COLO829 (cell line): ENCODE measurements at places on chromosomes 3 and 15.

DNA sequence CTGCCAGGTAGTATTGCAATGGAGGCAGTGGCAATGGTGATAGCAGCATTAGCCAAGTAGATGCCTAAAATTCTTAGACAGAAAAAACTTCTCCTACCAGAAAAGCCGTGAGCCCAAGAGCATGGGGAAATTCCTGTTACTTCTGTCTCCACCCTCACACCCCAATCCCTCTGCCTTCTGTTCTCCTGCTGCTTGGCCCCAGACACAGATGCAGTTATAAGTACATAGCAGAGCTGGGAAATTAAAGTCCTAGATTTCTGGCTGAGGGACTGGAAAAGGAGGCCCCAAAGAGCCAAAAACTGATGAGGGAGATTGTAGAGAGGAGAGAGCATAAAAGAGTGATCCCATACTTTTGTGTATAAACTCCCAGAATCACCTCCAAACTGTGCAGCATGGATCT, 166.9 kb downstream of the SMAD6 start:
- no peak for DNase-seq

GRCh38 chr3:51937611-51938450, 3.9 kb downstream of the RRP9 start:
- no peak for DNase-seq

DNA sequence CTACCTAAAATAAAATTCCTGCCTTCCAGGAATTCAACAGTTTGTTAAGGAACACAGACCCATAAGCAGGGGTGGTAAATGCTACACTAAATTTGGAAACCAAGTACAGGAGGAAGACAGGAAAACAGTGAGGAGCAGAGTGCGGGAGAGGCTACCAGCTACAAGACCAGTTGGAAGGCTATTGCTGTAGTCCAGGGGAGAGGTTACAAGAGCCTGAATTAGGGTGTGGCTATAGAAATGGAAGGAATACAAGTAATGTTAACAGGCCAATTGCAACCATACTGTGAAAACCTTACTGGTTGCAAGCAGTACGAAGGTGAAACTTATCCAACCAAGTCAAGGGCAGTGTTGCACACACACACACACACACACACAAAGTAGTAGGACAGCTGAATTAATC, 880 bp upstream of the ARMC8 start:
- DNase-seq = no peak

DNA sequence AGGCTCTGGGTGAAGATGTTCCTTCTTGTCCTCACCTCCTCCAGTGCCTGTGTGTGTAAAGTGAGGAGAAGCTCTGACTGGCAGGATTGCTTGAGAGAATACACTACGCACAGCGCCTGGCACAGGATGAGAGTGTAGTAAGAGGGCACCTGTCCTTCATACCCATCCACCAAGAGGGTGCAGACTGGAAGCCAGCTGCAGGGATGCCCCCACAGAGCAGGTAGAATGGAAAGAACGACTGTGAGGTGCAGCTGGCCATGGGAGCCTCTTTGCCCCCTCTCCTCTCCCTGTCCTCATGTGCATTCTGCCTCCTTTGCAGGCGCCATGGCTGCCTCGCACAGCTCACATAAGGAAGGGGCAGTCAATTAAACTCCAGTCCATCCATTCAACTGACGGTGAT, 12.3 kb downstream of the FBXL22 start:
- DNase-seq = no peak

DNA sequence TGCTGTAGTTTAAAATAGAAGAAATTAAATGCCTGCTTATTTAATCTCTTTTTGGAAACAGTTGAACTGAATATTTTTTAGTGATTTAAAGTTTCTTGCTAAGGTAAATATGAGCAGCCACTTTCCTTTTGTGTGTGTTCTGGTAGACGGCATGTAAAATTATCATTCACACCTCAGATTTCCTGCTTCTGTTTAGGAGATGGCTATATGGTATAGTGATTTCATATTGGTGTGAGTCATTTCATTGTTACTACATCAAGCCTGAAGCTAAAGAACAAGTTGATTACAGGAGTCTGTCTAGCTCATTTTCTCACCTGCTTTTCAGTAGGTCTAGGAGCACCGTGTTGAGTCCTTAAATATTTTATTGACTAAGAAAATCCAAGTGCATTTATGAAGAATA, 2.2 kb downstream of the LRCH3 start:
- DNase-seq = no peak

GRCh38 chr3:184183679-184184078, 2.3 kb upstream of the ABCF3 start:
- DNase-seq = no peak

- DNase-seq = no peak
Observed at GRCh38 chr3:168266335-168266734, 170.6 kb upstream of the GOLIM4 start.

- no peak for DNase-seq
Observed at GRCh38 chr3:191721990-191722389, 261.0 kb downstream of the PYDC2 start.

DNA sequence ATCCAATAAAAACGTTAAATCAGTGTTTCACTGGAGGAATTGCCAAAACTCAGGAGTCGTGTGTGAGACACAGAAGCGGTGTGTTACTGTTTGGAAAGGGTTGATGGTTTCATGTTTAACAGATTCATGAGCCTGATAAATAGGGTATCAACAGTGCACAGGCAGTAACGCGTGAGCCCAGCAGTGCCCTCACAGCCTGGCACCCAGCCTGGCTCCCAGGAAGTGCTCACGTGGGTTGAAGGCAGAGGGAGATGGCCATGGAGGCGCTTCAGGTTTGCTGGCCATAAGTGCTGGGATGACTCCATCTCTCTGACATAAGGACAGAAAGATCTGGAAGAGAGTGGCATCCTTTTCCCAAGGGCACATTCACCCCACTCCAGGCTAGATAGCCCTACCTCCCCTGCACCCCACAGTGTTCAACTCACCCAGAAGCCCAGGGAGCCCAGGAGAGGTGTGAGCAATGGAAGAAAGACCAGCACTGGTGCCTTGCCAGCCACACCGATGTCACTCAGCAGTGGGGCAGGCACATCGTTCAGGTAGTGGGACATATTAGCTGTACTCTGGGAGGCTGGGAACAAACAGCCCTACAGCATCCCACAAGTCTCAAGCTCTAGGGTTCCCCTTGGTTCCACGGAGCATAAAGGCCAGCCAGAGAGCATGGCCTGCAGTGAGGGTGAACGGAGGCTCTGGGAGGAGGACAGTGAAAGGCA, 164.3 kb downstream of the LRRK1 start:
- DNase-seq = no peak

DNA sequence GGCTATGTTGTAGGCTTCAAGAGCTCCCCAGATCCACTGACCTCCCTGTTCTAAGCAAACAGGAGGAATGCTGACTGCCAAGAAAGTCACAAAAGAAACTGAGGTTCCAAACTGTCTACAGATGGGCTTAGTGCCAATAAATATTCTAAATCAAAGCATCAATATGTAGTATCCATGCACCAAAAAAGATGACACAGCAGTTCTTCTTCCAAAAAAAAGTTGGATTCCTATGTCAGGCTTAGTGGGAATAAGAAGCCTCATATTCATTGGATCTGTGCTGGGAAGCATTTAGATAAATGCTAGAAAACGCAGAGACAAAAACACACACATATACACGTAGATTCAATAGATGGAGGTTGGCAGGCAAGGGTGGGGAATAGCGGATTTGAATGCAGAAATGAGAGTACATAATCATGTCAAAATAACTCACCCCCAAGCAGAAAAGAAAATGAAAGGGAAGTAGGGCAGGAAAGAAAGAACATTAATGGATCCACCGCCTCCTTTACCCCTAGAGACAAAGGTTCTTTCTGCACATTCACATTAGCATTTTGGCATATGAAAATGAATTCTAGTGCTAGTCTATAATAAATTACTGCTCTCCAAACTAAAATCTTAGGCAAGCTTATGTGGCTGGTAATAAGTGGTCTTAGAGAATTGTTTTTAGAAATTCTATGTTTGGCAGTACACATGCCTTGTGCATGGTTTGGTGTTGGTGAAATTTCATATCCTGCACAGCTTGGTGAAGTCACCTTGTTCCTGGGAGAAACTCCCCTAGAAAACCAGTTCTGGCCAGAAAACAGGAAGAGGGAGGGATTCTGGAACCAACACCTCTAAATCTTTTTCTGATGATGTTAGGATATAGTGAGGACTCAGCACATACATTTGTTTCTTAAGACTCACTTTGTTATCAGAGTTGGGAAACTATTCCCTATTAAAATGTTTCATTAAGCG, 283.4 kb downstream of the LSAMP start:
- DNase-seq = no peak

- DNase-seq = no peak
Observed at GRCh38 chr15:57216288-57216687, 160.0 kb upstream of the CGNL1 start.

GRCh38 chr3:73101881-73102280, 40.4 kb downstream of the EBLN2 start:
- no peak for DNase-seq

- no peak for DNase-seq
Observed at GRCh38 chr3:102057781-102058421, 208.6 kb downstream of the NFKBIZ start.

- peak; percentile 34 for DNase-seq
Observed at GRCh38 chr3:61371123-61371522, 119.9 kb upstream of the FHIT start.

DNA sequence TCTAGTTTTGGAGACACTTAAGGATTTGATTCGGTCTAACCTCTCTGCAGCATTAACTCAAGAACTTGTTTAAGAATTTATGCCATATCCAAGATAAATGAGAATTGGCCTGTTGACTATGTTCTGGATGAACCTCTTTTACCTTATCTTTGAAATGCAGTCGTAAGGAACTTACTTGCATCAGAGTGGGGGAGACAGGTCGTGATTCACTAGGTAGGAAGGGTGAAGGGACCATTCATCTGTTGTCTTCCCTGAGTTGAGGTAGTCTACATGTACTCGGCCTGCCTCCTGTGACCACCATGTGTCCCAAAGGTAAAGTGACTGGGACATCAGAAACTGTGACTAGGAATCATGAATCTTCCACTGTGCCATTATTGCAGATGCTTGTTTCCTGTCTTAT, 248.0 kb upstream of the P2RY1 start:
- DNase-seq = no peak

GRCh38 chr3:50592568-50592967, 19.0 kb downstream of the CISH start:
- no peak for DNase-seq

DNA sequence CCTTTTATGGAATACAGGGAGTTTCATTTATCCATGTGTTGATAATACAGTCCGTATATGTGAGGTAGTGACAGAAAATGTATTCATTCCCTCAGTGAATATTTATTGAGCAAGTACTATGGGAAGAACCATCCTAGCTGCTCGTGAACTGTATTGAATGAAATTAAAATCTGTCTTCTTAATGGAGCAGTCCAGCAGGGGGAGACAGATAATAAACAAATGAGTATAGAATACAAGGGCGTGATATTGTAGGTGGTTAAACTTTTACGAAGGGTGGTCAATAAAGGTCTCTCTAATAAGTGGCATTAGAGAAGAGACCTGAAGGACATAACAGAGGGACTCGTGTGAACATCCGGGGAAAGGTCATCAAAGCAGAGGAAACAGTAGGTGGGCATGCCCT, 62.7 kb upstream of the OSTN start:
- peak; percentile 45 for DNase-seq

GRCh38 chr3:112744825-112745566, 101.7 kb downstream of the CD200R1L start:
- no peak for DNase-seq

- no peak for DNase-seq
Observed at GRCh38 chr3:30764891-30765290, 129.6 kb downstream of the GADL1 start.

DNA sequence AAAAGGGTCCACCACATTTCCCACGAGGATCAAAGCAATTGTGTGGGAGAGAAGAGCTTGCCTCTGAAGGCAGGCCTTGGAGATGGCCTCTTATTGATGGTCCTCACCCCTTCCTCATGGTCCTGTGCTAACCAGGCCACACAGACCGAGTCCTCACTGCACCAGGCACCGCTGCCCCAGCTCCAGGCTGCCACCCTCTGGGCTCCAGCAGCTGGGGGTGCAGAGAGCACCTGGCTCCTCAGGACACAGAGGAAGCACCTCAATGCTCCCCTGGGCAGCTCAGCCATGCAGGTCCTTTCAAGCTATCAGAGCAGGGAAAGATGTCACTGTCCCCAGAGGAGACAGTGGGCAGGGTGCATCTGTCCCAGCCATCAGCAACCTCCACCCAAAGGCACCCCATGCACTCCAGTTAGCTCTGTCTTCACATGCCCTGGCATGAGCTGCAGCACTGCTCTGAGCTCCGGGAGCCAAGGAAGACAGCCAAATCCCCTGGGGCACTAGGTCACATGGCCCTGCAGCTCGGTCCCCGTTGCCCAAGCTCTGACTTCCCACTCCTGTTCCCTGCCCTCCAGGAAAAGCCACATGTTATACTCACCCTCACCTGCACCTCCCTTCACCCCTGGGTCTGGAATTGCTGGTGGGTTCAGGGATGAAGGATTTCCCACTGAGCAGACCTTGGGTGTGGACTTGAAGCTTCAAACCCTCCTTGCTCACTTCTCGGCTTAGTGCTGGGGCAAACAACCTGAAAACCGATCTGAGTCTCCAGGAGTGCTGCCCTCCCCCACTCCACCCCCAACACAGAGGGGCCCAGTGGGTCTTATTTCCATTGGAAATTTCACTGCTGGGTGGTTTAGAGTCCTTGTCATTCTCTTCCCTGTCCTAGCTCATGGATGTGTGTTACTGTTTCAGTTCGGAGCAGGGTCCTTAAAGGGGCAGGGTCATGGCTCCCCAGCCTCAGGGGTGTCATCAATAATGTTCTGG, 32.6 kb downstream of the ALS2CL start:
- DNase-seq = no peak

DNA sequence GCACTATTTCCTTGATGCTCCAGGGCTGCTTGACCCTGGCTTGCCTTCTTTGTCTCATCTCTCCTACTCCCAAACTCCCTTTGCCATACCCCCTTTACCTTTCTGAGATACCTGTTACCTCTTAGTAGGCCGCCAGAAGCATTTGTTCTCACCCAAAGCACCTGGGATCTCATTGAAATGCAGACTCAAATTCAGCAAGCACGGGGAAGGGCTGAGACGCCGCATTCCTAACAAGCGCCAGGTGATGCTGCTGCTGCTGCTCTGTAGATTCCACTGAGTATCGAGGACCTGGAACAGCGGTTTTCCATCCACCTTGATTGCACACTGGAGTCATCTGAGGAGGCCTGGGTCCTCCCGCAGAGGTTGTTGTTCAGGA, 91.8 kb downstream of the TMEM266 start:
- DNase-seq = no peak

DNA sequence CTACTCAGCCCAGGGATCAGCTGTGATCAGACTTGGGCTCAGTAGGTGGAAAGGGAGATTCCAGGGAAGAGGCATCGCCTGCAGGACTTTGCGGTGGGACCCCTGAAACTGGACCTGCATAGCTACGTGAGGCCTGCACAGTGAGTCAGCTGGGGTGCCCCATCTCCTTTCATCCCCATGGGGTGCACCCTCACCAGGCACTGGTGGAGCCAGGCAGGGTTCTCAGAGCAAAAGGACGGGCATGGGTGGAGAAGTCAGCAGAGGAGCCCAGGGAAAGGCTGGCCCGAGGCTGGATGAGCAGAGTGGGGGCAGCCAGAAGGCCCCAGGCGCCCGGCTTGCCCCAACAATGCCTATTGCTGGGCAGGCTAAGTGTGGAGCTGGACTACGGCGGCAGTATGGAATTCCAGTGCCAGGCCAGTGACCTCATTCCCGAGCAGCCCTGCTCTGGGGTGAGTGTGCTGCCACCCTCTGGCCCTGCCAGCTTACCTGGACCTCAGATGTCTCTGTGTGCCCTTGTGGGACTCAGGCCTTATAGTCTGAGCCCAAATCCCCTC, 19.7 kb downstream of the ACAA1 start:
- DNase-seq = no peak

- no peak for DNase-seq
Observed at GRCh38 chr3:34178415-34178814, 380.0 kb downstream of the PDCD6IP start.
